ENCODE measurements at places on chromosomes 16 and 17.

GRCh38 chr17:43085474-43085873, 39.7 kb downstream of the BRCA1 start:
- no peak for DNase-seq

DNA sequence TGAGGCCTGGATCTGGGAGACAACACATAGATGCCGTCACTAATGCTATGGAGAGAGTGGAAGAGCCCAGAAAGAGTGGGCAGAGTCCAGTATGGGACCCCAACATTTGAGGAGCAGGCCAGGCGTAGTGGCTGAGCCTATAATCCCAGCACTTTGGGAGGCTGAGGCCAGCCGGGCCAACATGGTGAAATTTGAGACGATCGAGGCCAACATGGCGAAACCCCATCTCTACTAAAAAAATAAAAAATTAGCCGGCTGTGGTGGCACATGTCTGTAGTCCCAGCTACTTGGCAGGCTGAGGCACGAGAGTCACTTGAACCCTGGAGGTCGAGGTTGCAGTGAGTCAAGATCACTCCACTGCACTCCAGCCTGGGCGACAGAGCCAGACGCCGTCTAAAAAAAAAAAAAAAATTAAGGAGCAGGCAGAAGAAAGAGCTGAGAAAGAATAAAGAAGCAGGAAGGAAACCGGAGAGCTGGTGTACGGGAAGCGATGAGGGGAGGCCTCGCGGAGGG, 6.0 kb upstream of the DNAI2 start:
- DNase-seq: no peak

- DNase-seq: peak; percentile 11
These were observed at the start of gene TMEM92 for GRCh38 chr17:50274142-50274896. Gene TMEM92 (plus strand): TSS chr17:50274466. CDS start chr17:50274502, 36 bp downstream.

GRCh38 chr17:13014801-13015200, 3.0 kb downstream of the ELAC2 start:
- DNase-seq: no peak

DNA sequence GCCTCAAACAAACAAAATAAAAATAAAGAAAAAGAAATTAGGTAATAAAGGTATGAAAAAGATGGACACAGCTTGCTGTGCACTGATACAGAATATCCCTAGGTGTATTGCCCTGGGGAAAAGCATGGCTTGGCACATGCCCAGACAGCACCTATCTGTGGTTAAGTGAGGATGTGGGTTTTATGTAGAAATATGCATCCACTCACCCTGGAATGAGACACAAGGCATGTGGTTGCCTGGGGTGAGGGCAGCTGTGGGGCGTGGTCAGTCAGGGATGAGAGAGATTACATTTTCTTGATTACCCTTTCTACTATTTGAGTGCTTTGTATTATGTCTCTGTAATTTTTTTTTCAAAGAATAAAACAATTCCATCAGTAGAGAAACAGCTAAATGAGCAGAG, 6.9 kb downstream of the PLLP start:
- peak; percentile 46 for DNase-seq

All from suppressor macrophage treated with lipopolysaccharide for 4 hours (primary cell).